ENCODE measurements at places on chromosomes 7 and 10.

DNA sequence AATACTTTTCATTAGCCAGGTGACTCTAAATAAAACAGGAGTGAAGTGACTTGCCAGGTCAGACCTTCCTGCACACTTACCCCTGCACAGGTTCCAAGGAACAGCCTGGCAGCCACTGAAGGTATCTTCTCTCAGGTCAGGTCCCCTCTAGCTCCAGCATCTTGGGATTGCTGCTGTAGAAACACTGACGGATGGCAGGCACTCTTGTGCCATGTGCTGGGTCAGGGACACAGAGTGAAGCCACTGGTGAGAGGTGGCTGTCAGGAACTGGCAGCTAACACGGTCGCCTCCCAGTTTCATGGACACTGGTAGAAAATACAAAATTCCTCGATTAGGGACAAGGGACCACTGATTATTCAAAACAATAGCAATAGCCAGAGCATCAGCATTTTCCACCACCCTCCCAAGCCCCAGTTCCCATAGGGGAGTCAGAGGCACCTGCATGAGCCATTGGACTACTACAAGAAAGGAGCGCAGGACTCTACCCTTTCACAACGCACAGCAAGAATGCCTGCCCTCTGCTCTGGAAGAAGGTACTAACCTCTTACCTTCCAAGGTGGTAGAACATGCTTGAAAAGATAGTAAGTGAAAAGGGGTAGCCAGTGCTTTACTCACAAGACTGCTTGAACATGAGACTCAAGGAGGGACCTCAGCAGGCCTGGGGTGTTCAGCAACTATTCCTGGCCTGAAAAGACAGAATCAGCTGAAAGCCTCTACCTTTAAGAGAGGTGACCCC lies 5.1 kb upstream of the MYO1G start:
- DNase-seq = no peak

- DNase-seq = no peak
Observed at GRCh38 chr7:150407588-150408392, 28.7 kb downstream of the ZNF775 start.

- DNase-seq = no peak
Observed at GRCh38 chr7:22564511-22565045, 64.6 kb upstream of the STEAP1B start.

- no peak for DNase-seq
Observed at GRCh38 chr7:4607311-4607729, 74.8 kb upstream of the FOXK1 start.

GRCh38 chr10:35425595-35425994 lies 89.3 kb downstream of the CCNY start:
- DNase-seq = no peak

- DNase-seq = no peak
Observed at GRCh38 chr10:106175760-106176377, 988.6 kb downstream of the SORCS1 start.

GRCh38 chr10:63819753-63820329 lies 298.6 kb downstream of the REEP3 start:
- peak; percentile 12 for DNase-seq

All from NCI-H1048 (cell line).